ENCODE measurements at places on chromosomes 3 and 15.

- no peak for DNase-seq
Observed at GRCh38 chr3:50978991-50979667, 304.4 kb downstream of the DOCK3 start.

GRCh38 chr3:3632449-3632848, 166.8 kb upstream of the LRRN1 start:
- no peak for DNase-seq

- DNase-seq, result no peak
Observed at GRCh38 chr15:52289629-52290081, 5.9 kb downstream of the MYO5C start.

DNA sequence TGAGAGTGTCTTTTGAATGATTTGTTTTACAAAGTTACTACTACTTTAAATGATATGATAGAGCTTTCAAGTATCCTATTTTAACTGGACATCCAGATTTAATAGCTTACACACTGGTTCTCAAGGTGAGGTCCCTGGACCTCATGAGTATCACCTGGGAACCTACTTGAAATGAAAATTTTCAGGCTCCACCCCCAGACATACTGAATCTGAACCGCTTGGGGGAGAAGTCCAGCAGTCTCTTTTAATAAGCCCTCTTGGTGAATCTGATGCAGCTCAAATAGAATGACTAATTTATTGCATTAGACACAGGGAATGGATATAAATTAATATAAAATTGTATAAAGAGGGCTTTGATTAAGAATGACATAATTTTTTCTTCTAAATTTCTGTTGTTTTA, 29.4 kb upstream of the SLITRK3 start:
- DNase-seq, result no peak

DNA sequence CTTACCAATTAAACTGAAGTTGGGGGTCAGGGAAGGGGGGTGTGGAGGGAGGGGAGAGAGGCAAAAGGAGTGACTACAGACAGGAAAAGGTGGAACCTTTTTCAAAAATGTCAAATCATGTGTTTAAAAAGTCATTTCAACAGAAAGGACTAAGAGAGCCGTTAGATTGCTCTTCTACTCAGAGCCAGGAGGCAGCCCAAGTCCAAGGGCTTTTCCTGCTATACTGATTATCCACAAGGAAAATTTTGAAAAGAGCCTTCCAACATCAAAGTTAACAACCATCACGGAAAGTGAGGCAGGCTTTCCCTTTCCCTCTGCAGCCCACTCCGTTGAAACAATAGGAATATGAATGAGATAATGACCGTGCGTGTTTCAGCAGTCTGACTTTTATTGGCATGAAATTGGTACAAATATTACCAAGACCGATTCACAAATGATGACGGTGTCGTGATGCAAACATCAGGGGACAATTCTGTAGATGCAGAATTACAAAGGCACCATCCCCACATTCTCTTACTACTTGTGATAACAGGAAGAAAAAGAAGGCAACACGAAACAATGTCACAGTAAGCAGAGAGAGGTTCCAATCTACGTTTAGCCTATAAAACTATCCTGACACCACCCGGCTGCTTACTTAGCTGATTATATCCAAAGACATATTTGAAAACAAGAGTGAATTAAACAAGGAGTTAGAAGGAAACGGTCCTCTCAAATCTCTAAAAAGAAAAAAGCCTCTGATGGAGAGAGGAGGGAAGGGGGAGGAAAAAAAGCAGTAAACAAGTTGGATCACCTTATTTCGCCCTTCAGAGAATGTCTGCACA, 453.7 kb downstream of the FOXP1 start:
- DNase-seq, result peak; percentile 56

DNA sequence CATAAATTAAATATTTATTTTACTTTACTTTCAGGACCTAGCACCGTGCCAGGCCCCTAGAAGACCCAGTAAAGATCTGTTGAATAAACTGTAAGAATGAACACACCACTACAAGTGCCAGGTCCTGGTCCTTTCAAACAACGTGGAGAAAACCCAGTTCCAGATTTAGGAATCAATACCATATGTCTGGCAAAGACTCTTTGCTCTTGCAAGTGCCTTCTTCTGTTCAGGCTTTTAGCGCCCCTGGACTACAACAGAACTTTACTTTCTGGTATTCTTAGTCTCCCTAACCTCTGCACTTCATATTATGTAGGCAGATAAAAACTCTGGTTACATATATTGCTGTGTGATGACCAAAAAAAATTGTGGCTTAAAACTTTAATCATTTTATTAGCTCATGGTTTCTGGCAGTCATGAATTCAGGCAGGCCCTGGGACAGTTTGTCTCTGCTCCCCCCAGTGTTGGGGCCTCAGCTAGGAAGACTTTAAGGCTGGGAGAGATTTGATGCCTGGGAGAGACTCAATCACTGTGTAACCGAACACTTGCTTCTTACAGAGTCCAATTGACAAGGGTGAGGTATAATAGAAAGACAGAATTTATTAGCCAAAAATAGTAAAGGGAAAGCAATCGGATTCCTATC, 2.9 kb upstream of the PSMA4 start:
- no peak for DNase-seq

GRCh38 chr3:131564812-131565211, 62.0 kb upstream of the MRPL3 start:
- DNase-seq, result no peak

GRCh38 chr3:73471986-73472787, 152.6 kb downstream of the PDZRN3 start:
- DNase-seq, result no peak

DNA sequence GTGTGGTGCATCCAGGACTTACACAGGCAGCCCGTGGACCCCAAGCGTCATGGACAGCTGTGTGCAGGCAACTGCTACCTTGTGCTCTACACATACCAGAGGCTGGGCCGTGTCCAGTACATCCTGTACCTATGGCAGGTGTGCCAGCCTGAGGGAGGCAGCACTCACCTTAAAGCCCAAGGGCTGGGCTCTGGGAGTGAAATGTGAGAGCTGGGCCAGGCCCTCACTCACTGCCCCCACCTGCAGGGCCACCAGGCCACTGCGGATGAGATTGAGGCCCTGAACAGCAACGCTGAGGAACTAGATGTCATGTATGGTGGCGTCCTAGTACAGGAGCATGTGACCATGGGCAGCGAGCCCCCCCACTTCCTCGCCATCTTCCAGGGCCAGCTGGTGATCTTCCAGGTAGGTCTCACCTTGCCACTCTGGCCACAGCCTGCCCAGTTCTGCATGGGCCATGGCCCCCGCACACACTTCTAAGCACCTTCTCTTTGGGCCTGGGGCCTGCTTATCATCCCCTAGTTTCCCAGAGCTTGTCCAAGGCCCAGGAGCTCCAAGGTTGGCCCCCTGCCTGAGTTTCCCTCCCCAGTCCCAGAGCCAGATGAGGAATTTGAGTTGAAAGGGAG, 11.0 kb downstream of the VILL start:
- DNase-seq, result no peak

DNA sequence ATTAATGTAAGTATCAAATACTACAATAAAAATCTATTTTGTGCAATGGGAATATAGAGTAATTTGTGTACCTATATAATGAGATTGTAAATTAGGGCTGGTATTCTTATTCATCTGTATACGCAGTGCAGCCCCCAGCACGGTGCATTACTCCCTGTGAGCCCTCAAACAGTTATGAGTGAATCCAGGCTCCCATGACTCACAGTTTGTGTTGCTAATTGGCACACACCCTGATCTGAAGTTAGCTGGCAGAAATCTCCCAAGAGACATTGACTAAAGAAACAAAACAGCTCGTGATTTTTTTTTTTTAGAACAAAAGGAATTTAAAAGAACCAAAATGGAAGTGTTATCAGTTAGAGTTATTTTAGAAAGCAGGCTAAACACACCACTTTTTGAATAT, 15.7 kb downstream of the GK5 start:
- no peak for DNase-seq

- DNase-seq, result no peak
Observed at GRCh38 chr3:112653881-112654300, 12.9 kb upstream of the CCDC80 start.

GRCh38 chr3:11548721-11549131, 95.0 kb downstream of the VGLL4 start:
- DNase-seq, result no peak

DNA sequence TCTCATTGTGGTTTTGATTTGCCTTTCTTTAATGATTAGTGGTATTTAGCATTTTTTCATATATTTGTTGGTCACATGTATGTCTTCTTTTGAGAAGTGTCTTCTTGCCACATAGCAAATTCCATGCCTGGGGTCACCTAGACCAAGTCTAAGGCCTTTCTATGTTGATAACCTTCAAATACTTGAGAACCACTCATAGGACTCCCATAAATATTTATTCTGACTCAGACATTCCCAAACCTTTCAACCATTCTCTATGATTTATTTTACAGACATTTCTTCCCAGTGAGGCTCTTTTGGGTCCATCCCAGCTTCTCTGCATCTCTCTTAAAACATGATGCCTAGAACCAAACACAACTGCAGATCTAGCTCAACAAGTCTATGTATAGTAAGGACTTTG, 69.2 kb downstream of the ATP8B4 start:
- DNase-seq, result no peak

DNA sequence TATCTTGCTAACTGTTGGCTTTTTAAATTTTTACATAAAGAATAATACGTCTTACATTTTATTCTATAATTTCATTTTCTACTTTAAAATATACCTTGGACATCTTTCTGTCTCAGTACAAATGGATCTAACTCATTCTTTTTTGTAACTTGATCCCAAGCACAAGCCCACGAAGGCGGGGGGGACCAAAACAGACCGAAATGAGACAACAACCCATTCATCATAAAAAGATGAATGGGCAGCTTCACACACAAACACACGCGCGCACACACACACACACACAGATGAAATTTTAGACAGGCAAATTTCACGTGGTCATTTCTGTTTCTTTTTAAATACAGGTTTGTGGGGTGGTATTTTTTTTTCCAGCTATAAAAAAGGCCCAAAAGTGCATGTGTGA, 271.3 kb upstream of the TOPAZ1 start:
- DNase-seq, result no peak

DNA sequence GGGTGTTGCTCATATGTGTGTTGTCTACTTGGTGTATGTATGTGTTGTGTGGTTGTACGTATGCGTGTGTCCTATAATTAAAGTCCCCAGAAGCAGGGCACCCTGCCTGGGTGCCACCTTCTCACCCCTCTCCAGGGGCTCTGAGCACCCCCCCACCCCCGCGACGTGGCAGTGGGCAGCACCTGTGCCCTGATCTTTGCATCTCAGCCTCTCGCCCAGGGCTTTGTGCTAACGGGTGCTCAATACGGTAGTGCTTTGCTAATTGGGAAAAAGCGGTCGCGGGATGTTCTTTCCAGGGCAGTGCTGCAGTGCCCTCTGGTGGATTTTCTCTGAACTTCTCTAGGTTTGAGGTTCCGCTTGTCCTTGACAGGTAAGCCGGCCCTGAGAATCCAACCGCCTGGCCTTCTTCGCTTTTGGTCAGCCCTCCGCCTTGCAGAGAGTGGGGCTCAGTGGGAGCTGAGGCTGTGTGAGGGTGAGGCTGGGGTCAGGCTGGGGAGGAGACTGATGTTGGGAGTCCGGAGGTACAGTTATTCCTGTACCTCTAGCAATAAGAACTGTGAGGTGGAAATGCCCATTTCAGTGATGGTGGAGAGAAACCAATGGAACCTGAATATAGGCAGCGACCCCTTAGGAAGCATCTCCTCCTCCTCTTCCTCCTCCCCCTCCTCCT, 17.6 kb upstream of the EPHB3 start:
- peak; percentile 84 for DNase-seq

- no peak for DNase-seq
Observed at GRCh38 chr3:110178965-110179364, 841.6 kb upstream of the DPPA4 start.

DNA sequence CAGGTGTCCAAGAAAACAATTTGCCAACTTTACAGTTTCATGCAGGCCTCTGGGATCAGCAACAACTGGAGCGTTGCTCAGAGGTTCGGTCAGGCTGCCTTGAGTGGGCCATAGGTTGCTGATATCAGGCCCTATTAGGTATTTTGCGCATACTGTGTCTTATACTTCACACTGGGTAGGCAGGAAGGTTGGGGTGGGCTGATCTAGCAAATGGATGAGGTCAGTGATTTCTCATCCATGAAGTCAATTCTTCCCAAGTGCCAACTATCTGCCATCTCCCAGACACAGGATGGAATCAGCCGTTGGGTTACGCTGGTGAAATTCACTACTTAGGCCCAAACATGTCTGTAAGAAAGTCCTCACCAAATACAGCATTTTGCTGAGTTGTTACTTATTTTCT, 77.6 kb downstream of the SLC7A14 start:
- no peak for DNase-seq

- DNase-seq, result no peak
Observed at GRCh38 chr15:42576040-42576594, 711 bp downstream of the STARD9 start.

DNA sequence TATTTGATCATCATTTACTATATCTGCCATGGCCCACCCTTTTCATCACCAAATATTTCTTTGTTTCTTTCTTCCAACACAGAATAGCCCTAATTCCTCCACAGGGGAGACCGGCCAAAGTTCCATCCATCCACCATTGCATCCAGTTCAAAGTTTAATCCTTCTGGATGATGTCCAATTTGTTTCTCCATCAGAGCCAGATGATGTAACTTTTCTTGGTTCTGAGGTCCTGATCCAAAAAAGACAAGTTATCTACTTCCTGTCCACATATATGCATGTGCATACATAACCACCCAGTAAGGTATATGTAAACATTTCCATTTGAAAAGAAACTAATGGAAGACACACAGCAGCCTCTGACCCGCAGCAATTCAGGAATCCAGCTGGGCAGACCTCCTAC, 237.3 kb downstream of the SHOX2 start:
- DNase-seq, result no peak

GRCh38 chr3:2921903-2922302, 188.3 kb downstream of the IL5RA start:
- no peak for DNase-seq

DNA sequence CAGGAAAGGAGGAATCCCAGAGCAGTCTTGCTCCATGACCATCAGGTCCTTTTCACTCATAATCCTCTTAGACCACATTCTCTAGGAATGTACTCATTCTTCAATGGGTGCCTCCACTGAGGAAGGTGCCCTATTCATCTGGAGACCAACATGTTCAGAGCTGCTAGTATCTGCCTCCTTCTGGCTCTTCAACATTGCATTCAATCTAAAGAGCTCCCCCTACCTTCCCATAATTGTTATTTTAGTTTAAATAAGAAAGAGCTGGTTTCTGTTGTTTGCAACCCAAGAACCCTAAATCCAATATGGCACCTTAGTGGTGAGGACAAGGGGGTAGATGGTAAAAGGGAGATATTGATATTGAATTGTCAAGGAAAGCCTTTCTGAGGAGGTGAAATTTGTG, 67.6 kb downstream of the SCN11A start:
- no peak for DNase-seq

- no peak for DNase-seq
Observed at GRCh38 chr3:123780656-123781055, 103.5 kb downstream of the MYLK start.

- DNase-seq, result no peak
Observed at GRCh38 chr3:110397115-110397514, 674.5 kb upstream of the NECTIN3 start.

DNA sequence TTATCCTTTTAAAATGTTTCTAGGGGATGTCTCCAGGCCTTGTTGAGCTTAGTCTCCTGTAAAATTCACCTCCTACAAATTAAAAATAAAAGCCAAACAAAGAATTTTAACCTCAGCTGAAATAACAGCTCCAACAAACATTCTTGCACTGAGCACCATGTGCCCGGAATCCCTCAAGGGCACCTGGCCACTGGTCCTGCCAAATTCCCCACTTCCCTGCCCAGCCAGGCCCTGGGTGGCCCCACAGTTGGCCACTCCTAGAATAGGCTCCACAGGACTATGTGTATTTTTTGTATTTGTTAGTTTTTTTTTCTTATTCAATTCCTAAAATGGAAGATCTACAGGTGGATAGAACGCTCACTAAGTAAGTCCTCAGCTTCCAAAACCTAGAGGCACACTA, 33.1 kb upstream of the PLA2G4E start:
- no peak for DNase-seq

All from CD4-positive, alpha-beta T cell treated with Interleukin-17A for 1 hour (primary cell).